NCI-H1417 treated with DMSO at 0.1 percent for 48 hours (cell line): ENCODE measurements at places on chromosomes 6 and 20.
A peak's percentile ranks its signal among the peaks of the same experiment; 100 is the strongest.

- DNase-seq: no peak
These were observed 44.6 kb upstream of the AGPAT4 start for GRCh38 chr6:161318456-161318855.

- DNase-seq: no peak
These were observed 74.7 kb downstream of the BTBD3 start for GRCh38 chr20:11992426-11992825.

- no peak for DNase-seq
These were observed 113.7 kb downstream of the FOXA2 start for GRCh38 chr20:22470620-22471026.

- DNase-seq: no peak
These were observed 465.2 kb upstream of the CITED2 start for GRCh38 chr6:139839506-139840156.

DNA sequence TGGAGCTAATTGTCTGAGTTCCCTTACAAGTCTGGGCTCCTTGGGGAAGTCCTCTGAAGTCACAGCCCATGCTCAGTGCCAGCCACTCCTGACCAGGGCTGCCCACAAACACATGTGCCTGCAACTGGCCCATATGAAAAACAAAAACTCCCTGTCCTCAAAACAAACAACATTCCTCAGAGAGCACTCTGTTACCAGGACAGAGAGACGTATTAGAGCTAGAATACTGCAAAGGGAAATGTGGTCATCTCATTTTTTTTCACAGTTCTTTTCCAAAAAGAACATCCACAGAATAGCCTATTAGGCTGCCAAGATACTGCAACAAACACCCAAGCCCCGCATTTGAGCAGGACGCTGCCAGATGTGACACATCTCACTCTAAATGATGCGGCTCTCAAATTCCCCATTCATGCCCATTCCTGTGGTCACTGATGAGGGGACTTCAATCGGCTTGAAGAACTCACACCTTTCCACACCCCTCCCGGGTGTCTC lies 71.1 kb downstream of the SLC22A23 start:
- DNase-seq: no peak

DNA sequence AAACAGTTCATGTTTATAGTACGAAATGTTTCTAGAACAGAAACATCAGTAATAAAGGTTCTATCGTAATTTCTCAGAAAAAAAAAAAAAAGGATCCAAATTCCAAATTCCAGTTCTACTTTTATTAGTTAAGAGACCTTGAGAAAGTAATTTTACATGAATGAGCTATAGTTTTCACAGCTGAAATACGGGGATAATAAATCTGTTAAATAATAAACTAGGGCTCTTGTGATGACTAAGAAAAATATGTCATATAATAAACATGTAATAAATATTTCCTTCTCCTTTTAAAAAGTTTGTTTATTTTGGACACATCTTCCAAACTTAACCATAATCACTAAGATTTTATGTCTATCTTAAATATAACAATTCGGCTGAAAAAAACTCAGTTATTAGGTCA lies 17.8 kb downstream of the RARS2 start:
- no peak for DNase-seq

DNA sequence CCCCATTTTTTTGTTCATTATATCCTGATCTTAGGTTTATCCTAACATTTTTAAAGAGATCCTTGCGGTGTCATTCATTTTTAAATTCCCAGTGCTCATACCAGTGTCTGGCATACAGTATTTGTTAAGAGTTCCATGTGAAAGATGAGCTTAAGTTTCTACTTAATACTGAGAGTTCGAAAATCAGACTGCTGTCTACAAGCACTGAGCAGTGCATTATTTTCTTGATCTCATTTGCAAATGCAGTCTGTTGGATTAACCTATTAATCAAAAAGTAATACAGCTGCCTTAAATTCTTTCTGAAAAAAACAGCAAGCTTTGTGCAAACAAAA lies 663 bp downstream of the COQ3 start:
- DNase-seq: no peak

DNA sequence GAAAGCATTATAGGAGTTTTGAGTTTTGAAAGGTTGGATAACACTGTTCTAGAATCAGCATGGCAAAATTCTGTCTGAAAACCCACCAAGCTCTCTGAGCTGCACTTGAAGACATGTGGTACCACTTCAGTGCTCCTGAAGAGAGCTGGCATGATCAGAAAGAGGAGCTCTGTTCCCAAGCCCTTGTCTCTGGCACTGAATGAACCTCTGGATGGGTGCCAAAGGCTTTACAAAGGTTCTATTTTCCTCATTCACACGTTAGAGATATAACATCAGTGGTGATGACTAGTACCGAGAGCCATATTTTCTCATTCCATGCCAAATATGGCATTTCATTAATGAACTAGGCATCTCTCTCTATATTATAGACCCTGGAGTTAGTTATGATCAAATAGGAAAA lies 301.8 kb upstream of the ID4 start:
- DNase-seq: no peak

GRCh38 chr6:36962874-36963273 lies 8.3 kb downstream of the PI16 start:
- no peak for DNase-seq

DNA sequence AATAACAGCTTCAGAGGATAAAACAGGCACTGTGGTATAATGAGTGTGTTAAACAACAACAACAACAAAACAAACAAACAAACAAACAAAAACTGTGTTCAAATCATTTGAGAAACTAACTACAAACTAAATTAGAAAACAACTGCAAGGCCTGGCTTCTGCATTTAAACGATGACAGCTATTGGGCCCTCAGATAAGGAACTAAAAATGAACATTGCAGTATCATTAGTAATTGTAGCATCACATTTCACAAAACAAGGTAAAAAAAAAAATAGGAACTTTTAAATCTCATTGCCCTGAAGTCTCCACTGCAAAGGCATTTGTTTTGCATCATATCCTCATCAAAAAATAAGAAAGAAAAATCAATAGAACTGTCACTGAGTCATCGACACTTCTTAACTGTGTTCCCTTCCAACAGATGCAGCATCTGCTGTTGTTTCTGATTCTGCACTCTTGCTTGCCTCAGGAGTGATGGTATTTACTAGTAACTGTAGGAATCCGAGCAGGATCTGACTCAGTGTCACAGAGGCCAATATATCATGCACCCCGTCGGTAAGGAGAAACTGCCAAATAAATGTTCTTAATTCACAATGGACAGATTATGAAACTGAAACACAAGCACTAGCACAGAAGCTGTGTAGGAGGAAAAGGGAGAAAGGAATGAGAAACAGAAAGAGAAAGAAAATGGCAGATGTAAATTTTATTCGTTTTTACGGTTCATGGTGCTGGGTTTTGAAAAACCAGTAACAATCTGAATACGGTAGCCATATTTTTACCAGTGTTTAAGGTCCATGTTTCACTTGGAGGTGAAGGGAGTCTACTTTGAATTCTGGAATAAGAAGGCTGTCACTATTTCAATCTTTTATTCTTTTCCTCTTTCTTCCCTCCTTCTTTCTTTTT lies 365.7 kb upstream of the EPHA7 start:
- no peak for DNase-seq

GRCh38 chr6:168232528-168232927 lies 87.0 kb downstream of the DACT2 start:
- no peak for DNase-seq

GRCh38 chr20:53739799-53740785 lies 146.5 kb upstream of the ZNF217 start:
- no peak for DNase-seq

GRCh38 chr6:106110164-106110826 lies 24.2 kb downstream of the PRDM1 start:
- no peak for DNase-seq

DNA sequence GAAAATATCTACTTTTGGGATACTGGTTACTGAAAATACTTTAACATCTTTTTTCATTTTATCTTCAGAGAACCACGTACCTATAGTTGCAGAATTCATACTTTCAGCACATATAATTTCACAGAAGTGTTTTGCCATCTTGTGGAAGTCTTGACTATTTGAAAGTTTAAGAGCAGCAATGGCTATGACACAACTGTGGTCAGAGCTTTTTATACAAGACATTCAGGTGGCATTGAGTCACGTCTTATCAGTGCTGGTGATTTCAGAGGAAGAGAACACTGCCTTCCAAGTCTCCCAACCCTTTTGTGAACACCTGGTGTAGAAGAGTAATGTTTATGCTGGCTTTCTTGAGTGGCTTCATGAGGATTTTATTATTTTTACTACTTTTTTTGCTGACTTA lies 171.6 kb downstream of the ARID1B start:
- DNase-seq: no peak

GRCh38 chr6:90709431-90709996 lies 122.6 kb upstream of the MAP3K7 start:
- DNase-seq: no peak

DNA sequence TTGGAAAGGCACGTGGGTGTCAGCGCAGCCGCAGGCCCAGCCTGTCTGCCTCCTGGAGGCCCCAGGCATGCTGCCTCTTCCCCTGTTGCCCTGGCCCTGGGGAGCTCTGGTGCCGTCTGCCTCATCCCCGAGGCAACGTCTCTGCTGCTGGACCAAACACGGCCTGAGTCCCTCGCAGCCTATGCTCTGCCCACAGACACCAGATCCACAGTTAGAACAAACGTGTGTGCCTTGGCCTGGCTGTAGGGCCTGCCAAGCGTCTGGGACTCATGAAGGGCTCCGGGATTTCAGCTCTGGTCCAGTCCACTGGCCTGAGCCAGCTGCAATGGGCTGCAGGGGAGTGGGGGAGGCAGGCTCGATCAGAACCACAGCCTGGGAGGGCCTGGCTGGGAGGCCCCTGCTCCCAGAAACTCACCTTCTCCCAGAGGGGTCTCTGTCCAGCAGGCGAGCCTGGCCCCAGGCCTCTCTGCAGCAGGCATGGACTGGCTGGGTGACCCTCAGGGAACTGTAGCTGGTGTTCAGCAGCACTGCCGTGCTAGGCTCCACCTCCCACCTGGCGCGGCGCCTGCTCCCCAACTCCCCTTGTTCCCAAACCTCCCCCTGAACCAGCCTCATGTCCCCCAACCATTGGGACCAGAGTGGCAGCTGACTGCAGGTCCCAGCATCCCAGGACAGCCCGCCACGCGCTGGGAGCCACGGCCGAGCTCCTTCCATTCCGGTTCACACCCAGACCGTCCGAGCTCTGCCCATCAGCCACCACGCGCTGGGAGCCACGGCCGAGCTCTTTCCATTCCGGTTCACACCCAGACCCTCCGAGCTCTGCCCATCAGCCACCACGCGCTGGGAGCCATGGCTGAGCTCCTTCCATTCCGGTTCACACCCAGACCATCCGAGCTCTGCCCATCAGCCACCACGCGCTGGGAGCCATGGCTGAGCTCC lies 197.0 kb downstream of the DLL1 start:
- DNase-seq: no peak

DNA sequence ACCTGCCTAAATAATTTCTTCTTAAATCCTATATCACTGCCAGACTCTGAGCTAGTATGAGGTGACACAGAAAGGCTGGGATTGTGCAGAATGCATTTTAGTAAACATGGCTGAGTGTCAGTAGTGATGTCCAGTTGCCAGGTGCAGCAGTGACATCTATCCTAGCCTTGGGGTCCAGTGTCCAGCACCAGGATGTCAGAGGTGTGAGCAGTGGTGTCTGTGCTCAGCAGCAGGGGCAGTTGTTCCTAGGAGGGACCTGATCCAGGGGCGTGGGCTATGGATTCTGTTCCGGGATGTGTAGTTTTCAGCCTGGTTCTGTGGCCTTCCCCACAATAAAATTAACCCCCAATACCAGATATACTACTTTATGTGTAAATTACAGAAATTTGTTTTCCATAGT lies 6.0 kb downstream of the HLA-C start:
- no peak for DNase-seq

GRCh38 chr6:149646599-149646998 lies 1.9 kb downstream of the KATNA1 start:
- DNase-seq: no peak

- peak; percentile 10 for DNase-seq
These were observed 28.9 kb downstream of the TREM1 start for GRCh38 chr6:41257369-41258195.

- DNase-seq: no peak
These were observed 1309.4 kb downstream of the EPHA7 start for GRCh38 chr6:92109956-92110355.

GRCh38 chr6:100466410-100467128 lies 1.8 kb upstream of the SIM1 start:
- DNase-seq: no peak

- no peak for DNase-seq
These were observed 136.9 kb downstream of the PTCHD4 start for GRCh38 chr6:47974106-47974505.

GRCh38 chr6:6712449-6713403 lies 124.2 kb downstream of the LY86 start:
- no peak for DNase-seq

- DNase-seq: no peak
These were observed 388.2 kb downstream of the TBC1D32 start for GRCh38 chr6:120945905-120946594.

DNA sequence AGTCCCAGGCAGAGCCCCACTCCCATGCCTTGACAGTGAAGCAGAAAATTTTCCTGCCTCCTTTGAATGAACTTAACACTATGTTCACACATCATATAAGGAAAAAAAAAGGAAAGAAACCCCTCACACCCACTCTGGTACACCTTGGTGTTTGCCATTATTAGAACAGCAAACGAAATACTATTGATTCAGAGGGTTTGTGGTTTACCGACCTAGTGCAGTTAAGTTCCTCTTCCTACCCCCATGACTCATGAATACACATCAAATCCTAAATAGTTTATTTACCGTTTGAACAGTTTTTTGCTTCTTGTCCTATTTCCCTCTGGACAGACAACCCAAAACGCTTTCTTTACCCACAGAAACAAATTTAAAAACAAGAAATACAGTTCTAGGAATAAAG lies 237.7 kb downstream of the FOXA2 start:
- DNase-seq: no peak

DNA sequence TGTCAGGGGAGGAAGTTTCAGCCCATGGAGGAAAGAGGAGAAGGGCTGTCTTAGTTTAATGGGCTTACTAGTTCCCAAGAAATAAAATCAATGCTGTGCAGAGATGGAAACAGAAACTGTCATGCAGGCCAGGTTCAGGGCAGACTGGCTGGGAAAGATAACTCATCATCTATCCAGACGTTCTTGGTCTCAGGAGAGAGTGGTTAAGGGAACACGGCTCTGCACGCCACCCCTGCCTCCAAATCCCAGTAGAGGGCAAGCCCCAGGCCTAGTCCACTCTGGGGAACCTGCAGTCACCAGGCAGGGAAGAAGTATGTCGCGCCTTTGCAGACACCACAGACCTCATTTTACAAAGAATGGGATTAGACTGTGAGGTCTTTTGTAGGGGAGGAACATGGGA lies 12.5 kb downstream of the ALDH8A1 start:
- DNase-seq: no peak

- no peak for DNase-seq
These were observed 19.0 kb upstream of the TLDC2 start for GRCh38 chr20:36856691-36857635.

DNA sequence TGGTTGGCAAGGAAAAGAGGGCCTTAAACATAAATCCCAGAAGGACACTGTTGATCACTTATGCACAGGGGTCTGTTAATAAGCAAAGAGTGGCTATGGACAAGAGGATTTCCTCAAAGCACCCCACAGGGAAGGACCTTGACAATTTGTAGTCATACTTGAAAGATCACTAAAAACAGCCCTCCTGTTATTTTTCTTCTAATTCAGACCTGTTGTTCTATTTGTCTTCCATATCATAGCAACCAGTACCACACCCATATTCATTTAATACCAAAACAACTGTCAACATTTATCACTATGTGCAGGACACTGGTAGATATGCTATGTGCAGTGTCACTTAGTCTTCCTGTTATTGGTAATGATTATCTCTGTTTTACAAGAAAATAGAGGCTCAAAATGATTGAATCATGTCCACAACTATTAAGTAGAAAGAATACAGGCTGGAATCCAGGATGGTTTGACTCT lies 3.2 kb upstream of the DYNLRB1 start:
- no peak for DNase-seq
